ENCODE measurements at places on chromosomes 4 and X.

DNA sequence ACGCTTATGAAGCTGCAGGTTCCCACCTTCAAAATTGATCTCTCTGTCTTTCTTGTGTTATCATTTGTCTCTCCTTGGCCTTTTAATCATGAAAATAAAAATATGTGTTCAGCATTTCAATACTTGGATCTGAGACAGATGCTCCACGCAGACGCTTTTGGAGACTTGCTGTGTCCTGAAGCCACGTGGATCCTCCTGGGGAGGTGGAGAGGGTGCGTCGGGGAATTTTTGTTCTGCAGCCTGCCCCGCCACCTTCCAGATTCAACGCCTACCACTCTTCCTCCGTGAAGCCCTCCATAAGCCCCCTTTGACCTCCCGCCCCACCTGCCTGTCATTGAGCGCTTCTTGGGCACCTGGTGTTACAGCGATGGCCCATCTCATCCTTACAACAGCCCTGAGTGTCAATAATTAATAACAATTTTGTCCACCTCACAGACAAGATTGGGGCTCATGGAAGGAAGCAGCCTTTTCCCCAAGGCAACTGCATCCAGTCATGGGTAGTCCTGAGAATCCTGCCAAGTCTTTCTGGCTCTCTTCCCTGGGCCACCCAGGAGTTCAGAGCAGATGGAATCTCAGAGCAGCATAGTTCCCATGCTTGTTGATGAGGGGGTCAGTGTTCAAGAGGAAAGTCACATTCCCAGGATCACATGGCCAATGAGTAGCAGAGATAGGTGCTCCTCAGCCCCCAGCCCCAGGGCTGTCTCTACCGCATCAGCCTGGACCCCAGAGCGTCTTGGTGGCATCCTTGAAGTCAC, 172.6 kb upstream of the PSAPL1 start:
- DNase-seq, result no peak

DNA sequence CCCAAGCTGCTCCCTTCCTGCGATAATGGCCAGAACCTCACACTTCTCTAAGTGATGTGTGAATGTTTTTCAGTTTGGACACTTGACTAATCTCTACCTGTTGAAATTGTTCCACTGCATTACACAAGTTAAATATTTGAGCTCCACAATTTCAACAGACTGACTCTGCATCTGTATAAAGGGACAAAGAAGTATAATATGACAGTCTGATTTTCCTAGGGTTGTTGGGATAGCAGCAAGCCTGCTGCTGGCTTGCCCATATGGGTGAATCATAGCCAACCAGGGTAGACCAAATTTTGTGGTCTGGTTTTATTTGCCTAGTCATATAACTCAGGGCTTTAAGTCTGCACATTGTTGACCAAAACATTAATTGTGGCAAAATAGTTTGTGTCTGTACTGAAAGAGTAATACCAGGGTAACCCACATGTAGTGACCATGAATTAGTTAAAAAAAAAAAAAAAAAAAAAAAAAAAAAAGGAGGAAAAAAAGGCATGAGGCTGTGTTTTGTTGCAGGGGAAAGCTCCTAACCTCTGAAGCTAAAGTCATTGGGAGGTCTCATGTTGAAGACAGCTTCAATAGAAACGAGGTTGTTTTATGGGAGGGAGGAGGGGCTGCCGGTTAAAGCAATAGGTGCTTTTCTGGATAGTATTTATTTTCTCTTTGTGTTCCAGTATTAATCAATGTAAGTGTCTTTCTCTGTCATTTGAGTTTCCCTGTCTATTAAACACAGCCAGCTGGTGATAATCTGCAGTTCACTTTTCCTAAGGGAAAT, 534.2 kb downstream of the RAB28 start:
- DNase-seq, result no peak

GRCh38 chr4:127641524-127641923, 8.8 kb downstream of the INTU start:
- DNase-seq, result no peak

DNA sequence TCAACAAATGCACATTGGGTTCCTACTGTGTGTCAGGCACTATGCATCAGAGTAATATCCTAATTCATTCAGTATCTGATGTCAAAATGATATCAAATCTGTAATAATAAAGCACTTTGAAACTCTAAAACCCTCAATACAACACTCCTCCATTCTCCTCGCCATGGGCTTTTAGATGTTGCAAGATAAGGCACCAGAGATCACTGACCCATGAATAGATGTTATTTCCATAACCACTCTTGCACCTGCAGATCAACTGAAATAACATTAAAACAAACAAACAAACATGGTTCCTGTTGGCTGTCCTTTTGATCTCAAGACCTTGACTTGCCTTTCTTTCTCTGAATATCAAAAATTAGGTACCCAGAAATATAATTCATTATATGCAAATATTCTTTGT, 100.2 kb downstream of the MAB21L2 start:
- no peak for DNase-seq

- DNase-seq, result no peak
These were observed 187.6 kb downstream of the GUCY2F start for GRCh38 chrX:109294097-109294814.

- no peak for DNase-seq
These were observed 24.9 kb downstream of the JAKMIP1 start for GRCh38 chr4:6175426-6175825.

DNA sequence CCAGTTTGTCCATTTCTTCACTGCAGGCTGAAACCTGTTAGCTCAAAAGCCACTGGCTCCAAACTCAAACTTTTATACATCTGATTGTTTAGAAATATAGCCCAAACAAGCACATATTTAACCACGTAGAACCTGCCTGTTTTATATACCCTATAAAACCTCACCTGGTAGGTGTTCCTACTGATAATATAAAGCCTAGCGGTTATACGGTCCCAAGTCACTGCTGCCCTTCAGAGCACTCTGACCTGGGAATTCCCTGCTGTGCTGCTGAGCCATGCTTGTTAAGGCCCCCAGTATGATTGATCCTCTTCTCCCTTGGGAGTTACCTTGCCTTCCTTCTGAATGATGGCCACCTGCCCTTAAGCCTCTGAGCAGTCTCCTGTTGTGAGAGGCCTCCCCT, 432.8 kb upstream of the LCORL start:
- DNase-seq, result no peak

GRCh38 chr4:136088211-136088867, 1444.0 kb downstream of the PCDH18 start:
- DNase-seq, result no peak

- no peak for DNase-seq
These were observed 6.4 kb upstream of the RHOH start for GRCh38 chr4:40190465-40190864.
